ENCODE measurements at places on chromosomes 2 and 18.

DNA sequence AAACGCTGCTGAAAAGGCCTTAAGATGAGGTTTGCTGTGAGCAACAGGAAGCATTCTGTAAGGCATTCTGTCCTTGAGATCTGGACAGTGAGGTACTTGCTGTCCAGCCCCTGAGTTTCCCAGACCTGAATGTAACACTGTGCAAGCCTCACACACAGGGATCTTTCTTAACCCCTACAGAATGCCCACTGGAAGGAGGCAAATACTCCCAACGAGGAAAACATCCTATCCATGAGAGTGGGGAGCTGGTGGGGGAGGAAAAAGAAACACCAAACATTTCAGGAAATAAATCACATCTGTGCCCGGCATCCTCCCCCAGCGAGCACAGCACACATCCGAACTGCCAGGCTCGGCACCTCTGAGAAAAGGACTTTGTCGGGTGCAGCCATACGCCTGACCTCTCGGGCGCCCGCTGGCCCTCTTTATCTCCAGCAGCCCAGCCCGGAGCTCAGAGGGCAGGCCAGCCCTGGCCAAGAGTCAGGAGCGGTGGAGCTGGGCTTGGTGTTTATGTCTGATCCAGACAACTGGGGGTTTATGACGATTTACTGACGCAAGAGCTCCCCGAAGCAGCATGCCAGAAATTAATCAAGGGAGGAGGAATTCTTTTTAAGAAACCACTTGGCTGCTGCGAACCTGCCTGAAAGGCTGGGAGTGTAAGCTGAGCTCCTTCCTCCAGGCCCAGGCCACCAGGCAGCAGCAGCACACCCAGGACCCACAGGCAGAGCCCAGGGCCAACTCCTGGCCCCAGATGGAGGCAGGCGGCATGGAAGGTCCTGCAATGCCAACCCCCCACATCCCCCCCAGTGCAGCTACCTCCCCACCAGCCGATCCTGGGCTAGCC lies 72.2 kb downstream of the HDAC4 start:
- DNase-seq, result no peak

- no peak for DNase-seq
Measured at GRCh38 chr18:2970772-2971659, 41.9 kb downstream of the LPIN2 start.

- DNase-seq, result no peak
Measured at GRCh38 chr18:37435996-37436395, 129.6 kb downstream of the CELF4 start.

DNA sequence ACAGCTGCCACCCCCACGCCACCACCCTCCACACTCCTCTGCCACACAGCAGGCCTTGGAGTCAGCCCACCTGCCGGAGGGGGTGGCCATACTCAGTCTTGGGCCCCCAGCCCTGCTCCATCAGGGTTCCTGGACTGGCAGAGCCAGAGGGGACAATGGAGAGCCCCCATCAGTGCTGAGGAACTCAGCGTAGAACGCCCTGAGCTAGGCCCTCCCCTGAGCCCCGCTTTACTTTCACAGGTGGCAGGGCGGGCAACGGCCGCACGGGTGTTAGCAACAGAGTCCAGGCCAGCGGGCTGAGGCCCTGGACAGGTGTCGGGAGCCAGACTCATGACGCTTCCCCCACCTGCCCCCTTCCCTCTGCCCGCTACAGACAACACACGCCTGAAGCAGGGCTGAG lies 47.1 kb downstream of the FOSL2 start:
- DNase-seq, result no peak

- no peak for DNase-seq
Measured at GRCh38 chr2:42987112-42987922, 194.9 kb upstream of the HAAO start.

GRCh38 chr2:72988726-72989273 lies 71.5 kb downstream of the EMX1 start:
- no peak for DNase-seq

- DNase-seq, result no peak
Measured at GRCh38 chr18:12836551-12836950, 47.5 kb downstream of the PTPN2 start.

DNA sequence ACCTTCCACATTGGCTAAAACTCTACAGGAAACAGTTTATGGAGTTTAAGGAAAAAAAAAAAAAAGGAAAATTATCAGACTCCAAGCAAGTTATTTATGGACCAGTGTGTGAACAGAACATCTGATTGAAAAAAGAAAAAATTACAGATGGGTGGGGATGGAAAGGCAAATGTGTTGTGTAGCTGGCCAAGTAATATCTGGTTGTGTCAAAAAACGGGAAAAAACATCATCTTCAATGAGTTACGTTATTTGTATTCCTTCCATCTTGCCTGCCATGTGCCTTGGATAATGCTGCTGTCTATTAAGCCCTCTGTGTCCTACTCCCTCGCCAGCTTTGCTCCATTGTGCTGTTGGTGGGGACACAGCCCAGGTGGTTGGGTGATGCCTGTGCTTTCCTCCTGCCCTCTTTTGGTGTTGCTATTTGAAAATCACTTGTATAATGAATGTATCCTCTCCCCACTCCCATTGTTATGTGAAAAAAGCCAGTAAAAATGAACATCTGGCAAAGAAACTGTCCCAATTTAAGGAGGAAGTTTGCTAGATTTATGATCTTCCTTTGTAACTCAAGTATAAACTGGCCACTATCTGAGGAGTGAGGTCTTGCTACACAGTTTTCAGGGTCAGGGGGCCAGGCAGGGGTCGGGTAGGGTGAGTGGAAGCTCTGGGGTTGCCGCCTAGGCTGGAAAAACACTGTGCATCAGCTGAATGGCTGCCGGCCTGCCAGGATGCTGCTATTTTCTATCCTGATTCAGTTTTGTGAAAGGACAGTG lies 155.9 kb downstream of the FMNL2 start:
- DNase-seq, result no peak

DNA sequence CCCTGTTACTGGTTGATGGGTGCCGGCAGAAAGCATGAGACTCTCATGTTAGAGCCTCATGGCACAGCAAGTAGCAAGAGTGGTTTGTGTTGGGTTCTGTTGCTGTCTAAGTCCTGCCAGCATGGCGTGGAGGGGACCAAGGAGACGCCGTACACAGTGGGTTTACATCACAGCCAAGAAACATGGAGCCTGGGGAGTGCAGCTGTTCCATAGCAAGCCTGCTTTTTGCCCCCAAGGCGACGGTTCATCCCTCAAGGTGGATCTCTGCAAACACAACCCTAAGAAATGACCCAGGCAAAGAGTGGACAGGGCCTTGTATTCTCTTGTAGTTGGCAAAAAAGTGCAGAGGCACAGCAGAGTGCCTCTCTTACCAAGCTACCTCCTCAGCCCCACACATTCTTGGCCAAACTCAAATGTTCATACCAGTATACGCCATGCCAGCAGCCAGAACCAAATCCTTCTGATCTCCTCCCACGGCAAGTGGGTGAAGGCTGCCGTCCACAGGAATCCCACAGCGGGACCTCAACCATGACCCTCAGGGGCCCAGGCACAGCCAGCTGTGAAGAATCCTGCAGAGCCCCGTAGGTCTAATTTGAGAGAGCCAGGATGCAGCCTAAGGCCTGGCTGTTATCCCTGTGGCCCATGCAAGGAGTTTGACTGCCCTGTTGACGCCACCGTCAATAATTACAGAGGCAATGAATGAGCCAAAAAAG lies 19.0 kb downstream of the SNED1 start:
- DNase-seq, result no peak

- peak; percentile 63 for DNase-seq
Measured at GRCh38 chr2:44244135-44244871, 31.0 kb upstream of the SLC3A1 start.

DNA sequence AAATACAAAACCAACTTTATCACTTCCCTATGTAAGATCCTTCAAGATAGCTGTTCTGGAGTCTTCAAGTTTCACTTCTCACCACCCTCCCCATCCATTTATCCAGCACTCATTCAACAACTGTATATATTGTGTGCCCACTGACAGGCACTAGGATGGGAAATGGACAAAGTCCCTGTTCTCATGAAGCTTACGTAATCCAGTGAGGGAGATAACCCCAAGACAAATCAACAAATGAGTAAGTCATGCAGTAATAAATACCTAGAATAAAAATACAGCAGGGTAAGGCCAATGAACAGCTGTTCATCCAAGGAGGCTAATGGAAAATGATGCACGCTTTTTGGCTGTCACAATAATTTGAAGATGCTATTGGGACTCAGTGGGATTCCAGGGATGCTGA lies 133.8 kb downstream of the MEMO1 start:
- no peak for DNase-seq

- no peak for DNase-seq
Measured at GRCh38 chr18:43534511-43534910, 257.2 kb upstream of the SYT4 start.
